Fibroblast of the aortic adventitia (primary cell): ENCODE measurements at places on chromosomes 2 and 18. TPM values are rescaled to one million over a fixed set of nuclear protein-coding genes. Genes with fewer than 3 reads are reported as not detected.

RAB17 gene
- total RNA-seq, result 0.54 and 3.5 TPM in 2 replicates

TACR1 gene
- 0.09 TPM in 1 of 2 replicates, not detected in the other for total RNA-seq

SLC5A7 gene
- not detected in 2 replicates for total RNA-seq

TBR1 gene
- total RNA-seq, result not detected in 2 replicates

EVA1A gene
- 25.2 and 28.1 TPM in 2 replicates for total RNA-seq

IL1A gene
- 0.90 TPM in 1 of 2 replicates, not detected in the other for total RNA-seq

ASB18 gene
- not detected in 2 replicates for total RNA-seq

ZBTB7C gene
- 0.09 and 0.41 TPM in 2 replicates for total RNA-seq

IL1RN gene
- total RNA-seq, result 1.1 TPM in 1 of 2 replicates, not detected in the other

EIF4E2 gene
- total RNA-seq, result 49.1 and 72.6 TPM in 2 replicates

OSR1 gene
- total RNA-seq, result 35.8 and 117 TPM in 2 replicates

TGFA gene
- total RNA-seq, result not detected in 2 replicates

CTLA4 gene
- total RNA-seq, result not detected in 2 replicates

DNAH7 gene
- total RNA-seq, result 2.6 and 2.7 TPM in 2 replicates

NPHP1 gene
- 11.8 and 11.9 TPM in 2 replicates for total RNA-seq

ANKRD53 gene
- total RNA-seq, result 1.1 and 6.5 TPM in 2 replicates

ESPNL gene
- 1.4 and 2.4 TPM in 2 replicates for total RNA-seq

VIL1 gene
- total RNA-seq, result not detected in 2 replicates

AOX1 gene
- total RNA-seq, result 23.6 and 84.0 TPM in 2 replicates

BARD1 gene
- 4.5 and 33.1 TPM in 2 replicates for total RNA-seq

EFEMP1 gene
- 652 and 1,009 TPM in 2 replicates for total RNA-seq

ARHGAP28 gene
- total RNA-seq, result 11.9 and 221 TPM in 2 replicates

SCYGR4 gene
- not detected in 2 replicates for total RNA-seq

BAZ2B gene
- total RNA-seq, result 72.3 and 115 TPM in 2 replicates

POTEI gene
- not detected in 2 replicates for total RNA-seq

RBFA gene
- total RNA-seq, result 17.6 and 20.1 TPM in 2 replicates

TUBB8B gene
- not detected in 2 replicates for total RNA-seq

CFC1 gene
- not detected in 2 replicates for total RNA-seq

MFSD2B gene
- total RNA-seq, result not detected in 2 replicates

PLCL1 gene
- total RNA-seq, result 12.4 and 17.7 TPM in 2 replicates

BOLL gene
- total RNA-seq, result not detected in 2 replicates

DSC1 gene
- 0.25 TPM in 1 of 2 replicates, not detected in the other for total RNA-seq

STON1 gene
- 24.6 and 79.9 TPM in 2 replicates for total RNA-seq

TMEM150A gene
- 7.4 and 8.6 TPM in 2 replicates for total RNA-seq

ALK gene
- 0.27 and 0.82 TPM in 2 replicates for total RNA-seq

SKOR2 gene
- total RNA-seq, result not detected in 2 replicates

RGPD3 gene
- total RNA-seq, result 0.41 and 0.45 TPM in 2 replicates

LIMS2 gene
- 7.8 and 11.3 TPM in 2 replicates for total RNA-seq

ZC3H15 gene
- total RNA-seq, result 73.0 and 117 TPM in 2 replicates

DYNAP gene
- total RNA-seq, result not detected in 2 replicates

HNMT gene
- 32.2 and 47.8 TPM in 2 replicates for total RNA-seq

AFTPH gene
- 23.6 and 29.8 TPM in 2 replicates for total RNA-seq

NGEF gene
- 1.1 and 17.4 TPM in 2 replicates for total RNA-seq

UPP2 gene
- not detected in 2 replicates for total RNA-seq

RAX gene
- total RNA-seq, result not detected in 2 replicates
